ENCODE measurements at places on chromosomes 3 and 15.

GRCh38 chr3:125357032-125357658, 18.0 kb downstream of the ZNF148 start:
- peak; percentile 79 for DNase-seq

DNA sequence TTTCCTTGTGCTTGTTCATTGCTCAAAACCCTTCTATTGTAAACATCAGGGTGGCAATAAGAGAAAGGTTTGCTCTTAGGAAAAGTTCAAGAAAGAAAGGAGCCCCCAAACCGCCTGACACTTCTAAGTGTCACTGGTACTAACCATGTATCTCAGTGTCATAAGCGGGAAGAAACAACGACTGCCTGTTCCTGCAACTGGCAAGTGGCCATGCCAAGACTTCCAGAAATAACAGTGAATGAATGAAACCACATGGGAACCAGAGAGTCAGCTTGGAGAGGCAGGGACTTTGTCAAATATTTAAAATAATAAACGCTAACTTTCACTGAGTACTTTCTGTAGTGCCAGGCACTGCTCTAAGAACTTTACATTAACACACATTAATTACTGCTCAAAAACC, 1.1 kb downstream of the PLSCR2 start:
- no peak for DNase-seq

GRCh38 chr15:51183076-51183475, 88.4 kb upstream of the TNFAIP8L3 start:
- no peak for DNase-seq

DNA sequence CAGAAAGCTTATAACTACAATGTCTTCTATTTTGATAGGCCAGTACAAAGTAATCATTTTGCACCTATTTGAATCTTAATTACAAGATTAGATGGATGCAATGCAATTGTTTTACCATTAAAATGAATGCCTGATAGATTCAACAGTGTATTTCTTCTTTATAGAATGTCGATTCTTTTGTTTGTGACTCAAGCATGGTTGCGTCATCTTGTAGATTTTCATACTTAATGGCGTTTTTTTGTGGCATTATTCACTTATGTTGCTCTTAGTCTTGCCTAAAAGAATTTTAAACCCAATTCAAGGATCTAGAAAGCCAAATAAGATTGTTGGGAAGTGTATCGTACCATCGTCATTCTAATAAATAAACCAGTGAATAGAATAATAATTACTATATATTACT, 21.4 kb downstream of the ZBTB38 start:
- DNase-seq, result no peak

DNA sequence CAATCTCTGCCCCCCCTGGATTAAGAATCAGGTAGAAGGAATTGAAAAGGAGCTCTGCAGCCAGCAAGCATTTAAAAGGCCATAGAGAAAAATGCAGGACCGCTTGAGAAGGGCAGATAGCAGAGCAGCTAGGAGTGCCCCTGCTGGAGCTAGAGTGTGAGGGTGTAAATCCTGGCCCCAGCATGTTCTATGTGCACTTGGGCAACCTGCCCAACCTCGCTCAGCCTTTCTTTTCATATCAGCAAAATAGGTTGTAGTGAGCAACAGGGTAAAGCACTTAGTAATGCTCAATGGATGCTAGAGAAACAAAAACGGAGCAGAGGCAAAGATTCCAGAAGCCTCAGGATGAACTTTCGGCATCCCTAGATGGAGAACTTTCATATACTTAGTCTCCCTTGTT, 25.0 kb upstream of the THBS1 start:
- no peak for DNase-seq

DNA sequence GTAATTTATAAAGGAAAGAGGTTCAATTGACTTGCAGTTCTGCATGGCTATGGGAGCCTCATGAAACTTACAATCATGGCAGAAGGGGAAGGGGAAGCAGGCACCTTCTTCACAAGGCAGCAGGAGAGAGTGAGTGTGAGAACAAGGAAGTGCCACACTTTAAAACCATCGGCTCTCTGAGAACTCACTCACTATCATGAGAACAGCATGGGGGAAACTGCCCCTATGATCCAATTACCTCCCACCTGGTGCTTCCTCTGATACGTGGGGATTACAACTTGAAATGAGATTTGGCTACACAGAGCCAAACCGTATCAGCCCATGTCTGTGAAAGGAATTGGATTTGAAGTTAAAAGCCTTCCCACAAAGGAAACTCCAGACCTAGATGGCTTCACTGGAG, 39.1 kb downstream of the TKT start:
- peak; percentile 19 for DNase-seq

All from activated effector memory CD4-positive, alpha-beta T cell treated with anti-CD3 and anti-CD28 coated beads, Interleukin-2, amount 50 U/mL, for 16 hours (primary cell).